ENCODE measurements at places on chromosomes 6 and 20. TPM values are rescaled to one million over a fixed set of nuclear protein-coding genes. Genes with fewer than 3 reads are reported as not detected.

DNA sequence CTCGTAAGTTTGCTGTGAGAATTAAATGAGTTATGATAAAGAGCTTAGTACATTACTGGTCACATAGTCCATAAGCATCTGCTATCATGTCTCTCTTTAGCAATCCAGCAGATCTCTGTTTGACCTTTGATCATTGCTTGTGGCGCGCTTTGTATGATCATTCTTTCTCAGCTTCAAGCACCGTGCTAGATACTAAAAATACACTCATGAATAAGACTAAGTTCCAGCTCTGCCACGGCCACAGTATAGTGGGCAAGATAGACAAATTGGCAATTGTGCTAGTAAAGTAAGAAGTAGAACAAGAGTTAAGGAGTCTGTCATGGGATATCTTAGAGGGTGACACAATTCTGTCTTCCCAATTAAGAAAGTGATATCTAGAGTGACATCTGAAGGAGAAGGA, 75.2 kb upstream of the ADGRF1 start:
- DNase-seq: no peak

DNA sequence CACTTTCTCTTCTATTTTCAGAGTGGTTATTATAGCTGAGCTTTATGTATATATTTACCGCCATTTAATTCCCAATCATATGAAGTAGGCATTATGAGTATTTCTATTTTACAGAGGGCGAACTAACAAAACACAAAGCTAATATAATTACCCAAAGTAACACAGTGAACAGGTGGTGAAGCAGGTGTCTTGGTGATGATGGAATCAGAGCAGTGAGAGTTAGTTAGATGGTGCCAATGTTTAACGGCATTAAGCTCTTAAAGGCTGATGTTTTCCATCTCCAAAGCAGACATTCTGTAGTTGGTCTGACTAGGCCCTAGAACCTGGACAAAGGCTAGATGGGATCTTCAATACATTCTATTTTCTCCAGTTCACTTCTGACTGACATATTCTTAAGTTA, 551.1 kb upstream of the SYNCRIP start:
- DNase-seq: no peak

GRCh38 chr20:10670501-10671220, 3.1 kb downstream of the JAG1 start:
- DNase-seq: no peak

- no peak for DNase-seq
Measured at GRCh38 chr6:42374018-42374669, 77.6 kb downstream of the TRERF1 start.

SH3BGRL2 gene
- 29.1 TPM for total RNA-seq

DNA sequence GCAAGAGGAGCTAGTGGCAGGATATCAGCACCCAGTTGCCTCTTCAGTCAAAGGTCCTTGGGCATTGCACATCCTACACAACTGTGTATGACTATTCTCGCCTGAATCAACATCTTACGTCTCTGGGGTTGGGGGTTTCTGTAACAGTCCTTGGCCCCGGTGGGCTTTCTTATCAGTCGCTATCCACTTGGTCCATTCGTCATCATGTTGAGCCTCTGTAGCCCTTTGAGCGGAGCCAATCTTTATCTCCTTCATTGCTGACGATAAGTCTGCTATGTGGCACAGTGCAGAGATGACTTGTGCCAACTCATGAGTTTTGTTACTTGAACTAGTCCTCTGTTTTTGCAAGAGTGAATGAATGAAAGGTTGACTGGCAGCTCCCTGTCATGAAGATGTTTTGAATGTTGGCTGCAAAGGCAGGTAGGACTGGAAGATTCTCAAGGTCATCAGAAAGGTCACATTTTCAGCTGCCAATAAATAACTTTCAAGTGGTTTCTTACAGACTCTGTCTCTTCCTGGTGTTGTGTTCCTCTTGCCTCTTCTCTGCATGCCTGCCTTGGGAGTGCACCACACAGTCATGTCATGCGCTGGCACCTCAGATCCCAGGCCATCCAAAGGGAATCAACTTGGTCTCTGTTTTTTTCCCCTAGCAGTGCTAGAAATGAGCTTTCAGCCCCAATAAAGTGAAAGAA, 238.9 kb downstream of the SLC24A3 start:
- DNase-seq: no peak

DNA sequence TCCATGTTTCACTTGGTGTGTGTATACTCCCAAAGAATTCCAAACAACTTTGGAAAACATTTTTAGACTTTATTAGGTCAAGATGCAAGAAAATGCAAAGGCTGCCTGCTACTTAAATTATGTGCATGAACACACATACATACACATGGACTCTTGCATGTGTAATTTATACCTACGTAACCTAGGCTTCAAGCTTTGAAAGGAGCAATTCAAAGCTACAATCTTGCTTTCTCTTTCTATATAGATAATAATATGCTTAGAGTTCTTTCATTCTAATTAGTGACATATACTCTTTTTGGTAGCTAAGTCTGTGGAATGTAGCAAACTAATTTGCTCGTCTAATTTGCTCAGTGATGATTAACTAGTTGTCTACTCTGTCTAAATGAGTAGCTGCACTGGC, 146.5 kb downstream of the EPHA7 start:
- no peak for DNase-seq

SCUBE3 gene
- total RNA-seq: 75.6 TPM

DNA sequence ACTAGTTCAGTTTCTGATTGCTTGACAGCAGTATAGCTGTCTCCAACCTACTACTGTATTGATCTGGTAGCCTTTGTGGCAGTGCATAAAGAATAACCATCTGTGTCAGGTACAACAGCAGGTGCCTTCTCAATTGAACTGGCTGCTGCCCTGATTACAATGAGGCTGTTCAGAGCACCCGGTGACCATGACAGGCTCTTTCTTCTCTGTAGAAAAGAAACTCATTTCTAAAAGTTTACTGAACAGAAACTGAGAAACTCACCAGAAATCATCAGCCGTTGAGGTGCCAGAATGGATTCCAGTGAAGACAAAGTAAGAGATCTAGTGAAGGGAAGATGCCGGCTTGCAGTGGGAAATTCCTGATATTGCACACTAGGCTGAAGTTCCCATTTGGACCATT, 954.4 kb downstream of the PHF3 start:
- no peak for DNase-seq

DNA sequence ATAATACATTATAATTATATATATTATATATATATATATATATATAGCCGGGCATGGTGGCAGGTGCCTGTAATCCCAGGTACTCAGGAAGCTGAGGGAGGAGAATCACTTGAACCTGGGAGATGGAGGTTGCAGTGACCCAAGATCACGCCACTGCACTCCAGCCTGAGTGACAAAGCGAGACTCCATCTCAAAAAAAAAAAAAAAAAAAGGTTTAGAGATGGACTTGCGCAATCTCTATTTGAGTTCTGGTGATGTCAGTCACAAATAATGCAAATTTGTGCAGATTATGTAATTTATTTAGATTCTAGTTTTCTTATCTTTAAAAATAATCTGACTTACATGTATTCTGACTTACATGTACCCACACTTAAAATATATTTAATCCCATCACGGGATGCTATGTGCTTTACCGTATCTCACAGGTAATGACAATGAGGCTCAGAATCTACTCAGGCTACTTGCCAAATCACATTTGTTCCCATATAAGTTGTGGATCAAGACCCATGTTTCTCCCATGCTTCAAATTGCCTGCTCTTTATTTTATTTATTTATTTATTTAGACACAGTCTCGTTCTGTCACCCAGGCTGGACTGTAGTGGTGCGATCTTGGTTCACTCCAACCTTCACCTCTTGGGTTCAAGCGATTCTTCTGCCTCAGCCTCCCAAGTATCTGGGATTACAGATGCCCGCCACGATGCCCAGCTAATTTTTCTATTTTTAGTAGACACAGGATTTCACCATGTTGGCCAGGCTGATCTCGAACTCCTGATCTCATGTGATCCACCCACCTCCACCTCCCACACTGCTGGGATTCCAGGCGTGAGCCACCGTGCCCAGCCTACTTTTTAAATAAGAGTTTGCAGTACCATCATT, 7.6 kb upstream of the UST start:
- DNase-seq: no peak

BANF2 gene
- not detected for total RNA-seq

DNA sequence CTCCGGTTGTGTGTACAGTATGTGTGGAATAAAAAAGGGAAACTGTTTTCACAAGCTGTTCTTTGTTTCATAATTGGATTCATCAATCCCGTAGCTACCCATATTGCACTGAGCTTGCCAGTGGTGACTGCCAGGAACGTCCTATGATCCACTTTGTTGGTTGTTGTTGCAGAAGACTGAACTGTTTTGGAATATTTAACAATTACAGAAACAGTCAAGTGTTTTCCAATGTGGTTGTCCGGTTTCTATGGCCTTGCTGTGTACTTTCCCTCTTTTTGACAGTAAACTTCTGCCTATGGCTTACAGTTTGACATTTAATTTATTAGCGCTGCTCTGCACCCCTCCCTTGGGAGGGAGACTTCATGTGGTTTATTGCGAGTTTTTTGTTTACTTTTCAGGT, 141.2 kb downstream of the DTNBP1 start:
- no peak for DNase-seq

GRCh38 chr6:38493931-38494547, 145.7 kb downstream of the BTBD9 start:
- DNase-seq: peak; percentile 39

GRCh38 chr20:33280000-33280680, 2.9 kb upstream of the BPIFB1 start:
- DNase-seq: no peak

KCNK16 gene
- total RNA-seq: not detected

GRCh38 chr6:100426241-100426640, 38.5 kb downstream of the SIM1 start:
- DNase-seq: no peak

WFDC12 gene
- total RNA-seq: not detected

DNA sequence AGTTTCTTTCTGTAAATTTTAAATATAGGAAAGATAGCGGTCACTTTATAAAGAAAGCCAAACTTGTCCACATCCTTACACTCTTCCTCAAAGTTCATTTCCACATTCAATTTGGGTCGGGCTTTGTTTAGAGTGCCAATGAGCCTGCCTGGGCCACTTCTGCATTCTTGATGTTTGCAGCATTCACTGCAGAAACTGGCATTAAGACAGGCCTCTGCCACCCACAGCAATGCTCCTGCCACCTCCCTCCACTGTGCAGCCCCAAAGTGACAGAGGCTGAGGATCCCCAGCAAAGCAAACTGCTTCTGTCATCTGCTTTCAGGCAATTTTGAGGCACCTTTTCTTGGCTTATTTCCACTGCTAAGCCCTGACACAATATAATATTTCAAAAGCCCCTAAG, 61.2 kb downstream of the TNFAIP3 start:
- DNase-seq: no peak

DNA sequence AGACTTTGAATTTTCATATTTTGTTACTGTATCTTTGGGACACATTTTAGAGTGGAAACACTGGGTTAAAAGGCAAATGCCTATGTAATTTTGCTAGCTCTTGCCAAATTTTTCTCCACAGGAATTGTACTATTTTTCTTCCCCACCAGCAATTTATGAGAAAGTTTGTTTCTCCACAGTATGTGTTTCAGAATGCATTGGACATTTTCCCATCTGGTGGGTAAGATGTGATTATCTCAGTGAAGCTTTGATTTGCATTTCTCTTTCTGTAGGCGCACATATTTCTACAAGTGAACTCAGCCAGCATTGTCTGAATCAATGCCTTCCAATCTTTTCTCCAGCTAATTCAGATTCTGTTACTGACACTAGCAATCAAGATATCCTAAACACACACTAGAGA, 157.8 kb downstream of the RCAN2 start:
- no peak for DNase-seq

DNA sequence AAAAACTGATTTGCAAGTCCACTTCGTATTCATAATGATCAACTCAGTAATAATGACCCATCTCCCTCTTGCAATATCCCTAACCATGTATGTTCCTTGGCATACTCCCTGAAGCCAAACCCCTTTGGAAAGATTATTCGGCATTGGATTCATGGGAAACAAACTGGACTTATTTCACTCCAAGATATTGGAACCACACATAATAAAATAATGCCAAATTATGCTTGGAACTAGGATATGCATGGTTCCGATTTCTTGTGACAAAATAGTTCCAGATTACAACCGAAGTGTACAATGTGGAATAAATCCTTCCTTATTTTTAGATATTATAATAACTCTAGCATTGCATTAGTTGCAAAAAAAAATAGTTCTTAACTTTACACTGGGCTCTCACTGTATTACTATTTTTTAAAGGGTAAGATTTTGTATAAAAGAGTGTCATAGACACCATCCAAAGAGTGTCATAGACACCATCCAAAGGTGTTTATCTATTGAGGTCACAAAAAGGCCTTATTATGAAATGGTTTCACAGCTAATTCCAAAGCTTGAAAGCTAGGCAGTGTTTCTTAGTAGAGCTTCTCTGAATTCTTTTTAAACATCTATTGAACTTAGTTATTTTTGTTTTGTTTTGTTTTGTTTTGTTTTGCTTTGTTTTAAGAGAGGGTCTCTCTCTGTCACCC, 410.9 kb upstream of the JARID2 start:
- DNase-seq: no peak

ULBP3 gene
- total RNA-seq: 3.0 TPM

- DNase-seq: no peak
Measured at GRCh38 chr6:168791917-168792316, 350.9 kb downstream of the SMOC2 start.

- DNase-seq: no peak
Measured at GRCh38 chr6:169998457-169998856, 247.0 kb downstream of the ERMARD start.

- DNase-seq: no peak
Measured at GRCh38 chr6:134720353-134721059, 229.4 kb downstream of the ALDH8A1 start.

DNA sequence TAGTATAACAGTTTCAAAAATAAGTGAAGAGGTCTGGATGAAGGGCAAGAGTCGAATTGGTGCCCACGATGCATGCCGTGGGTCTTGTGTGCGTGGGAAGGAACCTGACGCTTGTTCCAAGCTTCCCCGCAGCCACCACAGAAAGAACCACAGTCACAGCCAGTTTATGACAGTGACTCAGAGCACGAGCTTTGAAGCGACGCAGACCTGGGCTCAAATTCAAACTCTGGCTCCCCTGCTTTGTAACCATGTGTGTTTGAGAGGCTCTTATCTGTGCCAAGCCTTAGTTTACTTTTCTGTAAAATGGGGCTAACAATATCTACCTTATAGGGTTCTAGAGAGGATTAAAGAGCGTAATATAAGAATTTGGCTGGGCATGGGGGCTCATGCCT, 65.5 kb downstream of the SYNJ2 start:
- DNase-seq: no peak

GRCh38 chr6:166830891-166831363, 125.4 kb downstream of the RNASET2 start:
- no peak for DNase-seq

PRR18 gene
- not detected for total RNA-seq

- DNase-seq: no peak
Measured at GRCh38 chr20:34571753-34572152, 13.2 kb downstream of the MAP1LC3A start.
